ENCODE measurements at places on chromosomes 16 and 17. TPM values are rescaled to one million over a fixed set of nuclear protein-coding genes. Genes with fewer than 3 reads are reported as not detected.

Gene RUNDC3A
- total RNA-seq, result 4.0 TPM

DNA sequence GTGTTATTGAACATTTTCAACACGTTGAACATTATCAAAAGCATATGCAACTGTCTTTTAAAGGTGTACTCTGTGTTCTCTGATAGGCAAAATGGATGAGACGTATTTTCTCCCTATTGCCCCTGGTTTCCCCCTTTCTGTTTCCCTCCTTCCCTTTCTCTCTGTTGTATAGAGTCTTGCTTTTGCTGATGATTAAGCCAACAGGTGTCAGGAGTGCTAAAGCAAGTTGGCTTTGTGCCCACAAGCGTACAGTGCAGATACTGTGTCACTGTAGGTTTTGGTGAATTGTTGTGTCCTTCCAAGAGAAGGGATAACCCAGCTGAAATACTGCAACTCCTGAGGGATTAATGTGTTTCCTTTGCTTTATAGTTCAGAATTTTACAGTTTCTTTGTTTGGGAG, 74.4 kb downstream of the COX10 start:
- no peak for DNase-seq

Gene TMEM238L
- not detected for total RNA-seq

- no peak for DNase-seq
Observed at GRCh38 chr16:49075709-49076108, 205.9 kb downstream of the CBLN1 start.

DNA sequence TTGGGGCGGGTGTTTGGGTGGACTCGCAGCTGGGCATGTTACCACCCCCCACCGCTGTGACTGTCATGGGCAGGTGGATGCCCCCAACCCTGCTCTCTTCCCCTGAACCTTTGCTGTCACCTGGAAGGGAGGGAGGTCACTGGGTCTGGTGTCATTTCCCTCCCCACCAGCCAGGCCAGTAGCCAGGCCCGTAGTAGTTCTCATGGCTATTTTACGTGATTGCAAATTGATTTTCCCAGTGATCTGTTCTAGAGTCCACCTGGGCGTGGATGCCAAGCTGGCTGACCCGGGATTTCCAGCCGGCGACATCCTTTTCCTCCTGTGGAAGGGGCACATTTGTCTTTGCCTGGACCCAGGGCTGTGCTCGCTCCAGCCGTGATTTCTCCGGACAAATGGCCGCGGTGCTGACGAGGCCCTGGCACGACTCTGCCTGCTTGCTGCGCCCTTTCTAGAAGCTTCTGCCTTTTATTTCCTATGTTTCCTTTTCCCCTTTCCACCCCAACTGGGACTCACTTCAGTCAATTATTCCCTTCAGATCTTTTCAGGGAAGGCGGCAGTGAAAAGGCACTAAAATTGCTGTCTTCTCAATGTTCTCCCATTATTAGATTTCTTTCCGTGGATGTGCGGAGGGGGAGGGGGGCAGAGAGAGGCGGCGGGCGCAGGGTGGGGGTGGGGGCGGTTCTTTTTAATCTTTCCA, 226.9 kb upstream of the CIBAR2 start:
- no peak for DNase-seq

DNA sequence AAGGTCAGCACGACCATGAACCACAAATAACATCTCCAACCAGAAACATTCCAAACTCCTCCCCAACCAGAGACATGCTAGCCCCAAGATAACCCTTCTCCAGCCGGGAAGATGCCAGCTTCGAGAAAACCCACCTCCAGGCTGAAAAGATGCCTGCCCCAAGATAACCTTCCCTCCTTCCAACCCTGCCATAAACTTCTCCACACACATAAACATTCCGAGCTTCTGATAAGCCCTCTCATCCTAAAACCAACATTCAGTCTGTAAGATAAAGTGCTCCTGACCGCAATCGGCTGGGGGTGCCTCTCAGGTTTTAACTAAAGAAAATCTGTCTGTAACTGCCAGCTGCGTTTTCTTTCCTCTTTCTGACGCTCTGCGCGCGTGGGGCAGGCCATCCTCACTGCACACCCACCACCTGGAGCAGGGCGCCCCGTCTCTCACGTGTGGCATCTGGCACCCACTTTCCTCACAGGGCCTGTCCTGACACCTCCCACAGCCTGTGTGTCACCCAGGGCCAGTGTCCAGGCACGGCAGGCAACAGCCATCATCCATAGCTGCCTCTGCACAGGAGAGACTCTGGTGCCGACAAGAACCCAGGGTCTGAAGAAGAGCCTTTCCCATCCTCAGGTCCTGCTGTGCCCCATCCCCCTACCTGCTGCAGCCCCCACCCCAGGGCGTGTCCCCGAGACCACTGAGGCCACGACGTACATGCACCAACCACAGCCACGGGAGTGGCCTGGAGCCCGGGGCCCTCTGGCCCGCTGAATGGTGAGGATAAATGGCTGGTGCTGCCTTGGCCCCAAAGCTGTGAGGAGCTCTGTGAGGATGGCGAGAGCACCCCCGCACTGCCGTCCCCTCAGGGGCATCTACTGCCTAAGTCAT, 3.7 kb downstream of the TEPSIN start:
- DNase-seq, result no peak

Gene PFAS
- 140 TPM for total RNA-seq

Gene TTLL6
- 1.9 TPM for total RNA-seq

DNA sequence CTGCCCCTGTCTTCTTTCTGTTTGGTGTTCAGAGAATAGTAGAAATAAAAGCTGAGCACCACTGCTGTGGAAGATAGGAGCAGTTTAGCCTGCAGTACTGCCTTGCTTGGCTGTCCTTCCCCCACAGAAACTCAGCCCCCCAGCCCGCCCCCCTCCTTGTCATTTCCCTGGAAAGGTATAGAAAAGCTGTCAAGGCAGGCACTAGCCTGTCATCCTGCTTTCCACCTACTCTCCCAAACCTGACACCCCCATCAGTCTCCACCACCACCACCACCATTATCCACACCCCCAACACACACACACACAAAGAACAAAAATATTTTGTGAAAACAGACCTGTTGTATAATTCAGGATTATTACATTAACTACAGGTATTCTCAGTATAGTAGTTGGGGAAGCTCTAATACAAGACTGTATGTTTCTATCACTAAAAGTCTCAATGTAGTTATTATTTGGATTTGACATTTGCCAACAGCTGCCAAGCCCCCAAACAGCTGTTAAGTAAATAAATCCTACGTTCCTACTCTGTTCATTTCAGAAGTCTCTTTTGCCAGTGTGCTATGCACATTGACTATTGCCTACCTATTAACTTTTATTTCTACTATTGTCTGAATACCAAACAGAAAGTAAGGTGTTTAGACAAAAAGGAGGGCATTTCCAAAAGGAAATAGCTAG, 128.8 kb downstream of the CYB561 start:
- DNase-seq, result no peak

Gene NEUROD2
- not detected for total RNA-seq

GRCh38 chr16:52450916-52451315, 96.0 kb downstream of the TOX3 start:
- DNase-seq, result no peak

Gene EIF3C
- 334 TPM for total RNA-seq

DNA sequence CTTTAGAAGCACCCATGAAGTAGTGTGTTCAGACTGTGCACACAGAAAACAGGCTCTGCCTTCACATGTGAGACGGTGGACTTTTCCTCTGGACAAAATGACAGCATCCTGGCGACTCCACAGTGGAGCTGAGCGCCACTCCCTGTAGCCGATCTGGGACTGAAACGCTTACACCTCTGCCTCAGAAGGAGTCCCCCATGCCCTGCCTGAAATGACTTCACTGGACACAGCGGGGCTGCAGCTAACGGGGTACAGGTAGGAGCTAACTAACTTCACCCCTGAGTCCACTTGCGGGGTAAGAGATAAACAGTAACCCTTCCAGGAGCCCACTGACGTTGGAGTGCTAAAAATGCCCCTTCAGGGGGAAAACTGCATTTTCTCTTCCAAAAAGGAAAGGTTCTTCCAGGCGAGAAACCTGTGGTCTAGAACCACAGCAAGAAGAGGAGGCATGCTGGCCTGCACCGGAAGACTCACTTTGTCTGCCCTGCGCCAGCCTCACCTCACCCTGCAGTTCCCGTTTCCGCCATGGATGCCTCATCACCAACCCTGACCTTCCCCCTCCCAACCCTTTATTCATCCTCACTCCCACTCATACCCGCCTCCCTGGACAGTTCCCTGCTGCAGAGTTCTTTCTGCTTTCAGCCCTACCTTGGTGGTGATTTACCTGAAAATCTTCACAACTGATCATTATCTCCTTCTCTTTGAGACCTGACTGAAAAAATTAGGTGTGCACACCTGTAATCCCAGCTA, 19.4 kb upstream of the ENDOV start:
- peak; percentile 54 for DNase-seq

DNA sequence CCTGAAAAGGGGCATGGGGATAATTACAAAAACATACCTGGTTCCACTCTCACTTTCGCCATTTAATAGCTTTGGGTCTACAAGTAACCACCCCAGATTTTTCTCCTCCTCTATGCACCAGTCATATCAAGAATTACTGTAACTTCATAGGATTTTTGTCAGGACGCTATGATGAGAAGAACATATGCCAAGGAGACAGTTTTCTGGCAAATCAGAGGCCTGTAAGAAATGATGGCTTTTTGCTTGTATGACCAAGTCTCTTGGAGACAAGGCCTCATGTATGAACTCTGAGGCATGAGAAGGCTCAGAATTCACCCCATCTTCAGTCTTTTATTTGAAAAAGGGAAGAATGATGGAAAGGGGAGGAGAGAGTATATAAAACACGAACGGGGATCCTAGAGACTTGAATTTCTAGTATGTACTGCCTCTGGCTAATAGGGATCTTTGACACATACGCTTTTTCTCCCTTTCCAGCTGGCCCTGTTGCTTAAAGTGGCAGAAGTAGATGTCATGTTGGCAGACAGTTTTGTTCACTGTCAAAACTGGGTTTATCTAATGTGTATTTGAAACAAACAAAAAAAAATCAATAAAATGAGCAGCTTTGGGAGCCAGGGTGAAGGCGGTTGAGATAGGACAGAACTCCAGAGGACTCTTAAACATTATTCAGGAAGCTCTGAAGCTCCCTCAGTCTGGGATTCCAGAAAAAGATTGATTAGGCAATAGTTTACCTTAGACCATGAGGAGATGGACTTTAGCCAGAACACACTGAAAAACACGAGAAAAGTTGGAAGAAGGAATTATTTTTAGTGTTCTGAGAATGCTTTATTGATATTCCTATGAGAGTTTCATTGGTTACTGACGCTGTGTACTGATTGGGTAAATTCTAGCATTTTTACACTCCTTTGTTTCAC, 656.6 kb downstream of the WWOX start:
- DNase-seq, result no peak

DNA sequence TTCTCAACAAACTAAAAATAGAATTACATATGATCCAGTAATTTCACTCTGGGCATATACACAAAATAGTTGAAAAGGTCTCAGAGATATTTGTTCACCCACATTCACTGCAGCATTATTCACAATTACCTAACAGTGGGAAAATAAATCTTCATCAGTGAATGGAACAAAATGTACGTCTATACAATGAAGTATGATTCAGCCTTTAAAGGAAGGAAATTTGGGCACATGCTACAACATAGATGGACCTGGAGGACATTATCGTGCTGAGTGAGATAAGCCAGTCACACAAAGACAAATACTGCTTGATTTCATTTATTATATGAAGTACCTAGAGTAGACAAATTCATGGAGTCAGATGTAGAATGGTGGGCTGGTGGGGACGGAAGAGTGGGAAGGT, 47.0 kb downstream of the MFSD11 start:
- no peak for DNase-seq

Gene TMEM92
- total RNA-seq, result 7.3 TPM

- peak; percentile 72 for DNase-seq
Observed at GRCh38 chr17:63445571-63445953, 544 bp downstream of the CYB561 start.

Gene PDK2
- total RNA-seq, result 11.4 TPM

GRCh38 chr17:44222112-44222869, 2.8 kb upstream of the UBTF start:
- DNase-seq, result peak; percentile 86

DNA sequence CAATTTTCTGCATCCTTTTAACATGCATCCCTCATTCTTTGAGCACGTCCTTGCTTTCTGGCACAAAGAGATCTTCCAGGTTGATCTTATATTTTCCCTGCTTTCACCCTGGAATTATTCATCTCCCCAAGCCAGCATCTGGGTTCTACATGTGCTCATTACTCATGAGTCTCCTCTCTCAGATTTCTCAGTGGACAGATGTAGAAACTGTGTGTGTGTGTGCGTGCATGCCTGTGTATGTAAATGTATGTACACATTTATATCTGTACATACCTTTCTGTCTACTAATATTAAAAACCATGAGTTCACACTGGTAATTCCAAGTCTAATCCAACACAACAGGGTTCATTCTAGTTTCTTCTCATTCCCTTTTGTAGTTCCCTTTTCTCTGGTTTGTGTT, 41.9 kb upstream of the NSRP1 start:
- no peak for DNase-seq

DNA sequence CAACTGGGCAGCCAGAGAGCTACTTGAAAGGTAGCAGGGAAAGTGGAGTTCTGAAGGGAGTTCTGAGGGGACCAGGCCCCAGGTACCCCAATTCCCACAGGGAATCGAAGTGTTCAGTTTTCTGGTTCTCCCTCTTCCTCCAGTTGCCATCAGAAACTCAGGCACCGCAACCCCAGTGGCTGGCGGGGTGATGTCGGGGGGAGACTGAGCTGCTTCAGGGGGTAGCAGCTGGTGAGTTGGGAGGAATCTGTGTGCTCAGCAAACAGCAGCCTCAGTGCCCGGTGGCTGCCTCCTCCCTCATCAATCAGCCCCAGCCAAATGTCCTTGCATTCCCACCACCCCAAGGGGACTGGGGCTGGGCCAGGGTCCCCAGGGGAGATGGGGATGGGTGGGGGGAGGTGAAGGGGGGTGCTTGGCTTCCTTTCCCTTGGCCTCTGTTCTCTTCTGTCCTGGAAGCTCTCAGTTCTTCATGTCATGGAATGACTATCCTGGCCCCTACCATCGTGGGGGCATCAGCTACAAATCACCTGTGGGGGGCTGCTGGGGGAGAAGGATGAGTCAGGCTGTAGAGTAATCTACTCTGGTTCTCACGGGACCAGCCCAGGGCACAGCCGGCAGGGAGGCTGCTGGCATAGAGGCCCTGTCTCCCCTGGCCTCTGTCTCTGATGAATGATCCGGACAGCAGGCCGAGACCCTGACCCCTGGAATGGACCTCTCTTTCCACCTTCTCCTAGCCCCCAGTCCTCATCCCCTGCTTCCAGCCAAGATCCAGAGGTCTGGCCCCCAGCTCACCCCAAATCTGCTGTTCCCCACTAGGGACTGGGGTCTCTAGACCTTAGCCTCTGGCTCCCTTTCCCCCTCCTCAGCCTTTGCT, 2.6 kb upstream of the DNAH2 start:
- DNase-seq, result no peak

Gene KRT12
- not detected for total RNA-seq

GRCh38 chr17:76142039-76142584, 1.1 kb upstream of the FOXJ1 start:
- DNase-seq, result peak; percentile 40

GRCh38 chr16:9457215-9457614, 365.8 kb downstream of the HAPSTR1 start:
- DNase-seq, result no peak

- DNase-seq, result no peak
Observed at GRCh38 chr17:2685696-2686095, 25.9 kb downstream of the CLUH start.
